ENCODE measurements at places on chromosomes 7 and 10.

GRCh38 chr10:43689618-43689954, 40.9 kb upstream of the ZNF32 start:
- no peak for DNase-seq

DNA sequence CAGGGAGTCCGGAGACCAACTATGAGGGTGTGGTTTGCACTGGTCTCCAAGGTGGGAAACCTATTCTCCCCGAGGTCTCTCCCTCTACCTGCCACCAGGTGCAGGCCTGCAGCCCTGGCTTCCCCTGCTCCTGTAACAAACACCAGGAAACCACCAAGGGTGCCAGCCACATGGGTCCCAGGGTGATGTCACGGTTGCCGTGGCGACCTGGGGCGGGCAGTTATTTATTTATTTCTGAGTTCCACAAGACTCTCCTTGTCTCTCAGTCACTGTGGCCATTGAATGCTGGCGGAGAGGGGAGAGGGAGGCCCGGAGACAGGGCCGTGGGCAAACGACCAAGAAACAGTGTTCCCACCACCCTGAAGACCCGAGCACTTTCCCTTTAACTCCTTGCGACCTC, 27.0 kb downstream of the MMD2 start:
- DNase-seq = no peak

GRCh38 chr7:93055543-93056107, 62.2 kb downstream of the SAMD9 start:
- DNase-seq = peak; percentile 90

GRCh38 chr7:12646139-12646538, 41.3 kb upstream of the ARL4A start:
- no peak for DNase-seq

DNA sequence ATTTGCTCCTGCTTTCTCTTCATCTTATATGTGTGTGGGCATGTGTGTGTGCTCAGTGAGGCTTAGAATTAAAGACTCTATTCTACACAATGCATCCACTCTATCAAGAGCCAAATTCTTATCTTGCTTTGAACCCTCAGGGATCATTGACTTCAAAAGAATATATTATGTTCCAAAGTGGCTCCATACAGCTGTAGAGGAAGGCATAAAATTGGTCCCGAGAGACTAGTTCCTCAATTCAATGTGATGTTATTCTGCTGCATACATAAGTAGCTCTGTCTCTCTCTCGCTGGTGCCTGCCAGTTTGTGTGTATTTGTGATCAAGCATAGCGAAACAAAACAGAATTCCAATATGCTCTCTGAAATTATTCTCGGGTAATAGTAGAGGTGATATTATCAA, 997.9 kb upstream of the POT1 start:
- DNase-seq = no peak

GRCh38 chr10:70981936-70982335, 93.6 kb upstream of the PCBD1 start:
- DNase-seq = no peak

GRCh38 chr10:79266543-79267312, 80.5 kb upstream of the PPIF start:
- DNase-seq = peak; percentile 86

DNA sequence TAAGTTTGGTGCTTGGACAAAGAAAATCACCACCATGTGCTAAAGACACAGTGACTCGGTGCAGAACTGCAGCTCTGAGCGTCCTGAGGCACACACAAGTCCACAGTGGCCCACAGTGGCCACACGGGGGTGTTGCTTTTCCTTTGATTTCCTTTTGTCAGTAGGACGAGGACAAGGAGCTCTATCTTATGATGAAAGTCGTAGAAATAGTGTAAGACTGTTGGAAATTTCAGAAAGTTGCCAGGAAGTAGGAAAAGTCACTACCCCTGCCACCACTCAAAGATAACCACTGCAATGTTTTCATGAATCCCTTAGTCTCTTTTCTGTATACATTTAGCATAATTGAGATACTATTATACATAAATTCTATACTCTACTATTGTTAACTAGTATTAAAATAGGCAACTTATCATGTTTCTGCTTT, 146.0 kb downstream of the TNS3 start:
- DNase-seq = peak; percentile 46

- DNase-seq = no peak
These were observed 428.6 kb upstream of the ADARB2 start for GRCh38 chr10:2165771-2166460.

- DNase-seq = no peak
These were observed 218.3 kb downstream of the JAZF1 start for GRCh38 chr7:27962273-27962672.

GRCh38 chr7:36116347-36117202, 36.5 kb upstream of the EEPD1 start:
- DNase-seq = no peak

DNA sequence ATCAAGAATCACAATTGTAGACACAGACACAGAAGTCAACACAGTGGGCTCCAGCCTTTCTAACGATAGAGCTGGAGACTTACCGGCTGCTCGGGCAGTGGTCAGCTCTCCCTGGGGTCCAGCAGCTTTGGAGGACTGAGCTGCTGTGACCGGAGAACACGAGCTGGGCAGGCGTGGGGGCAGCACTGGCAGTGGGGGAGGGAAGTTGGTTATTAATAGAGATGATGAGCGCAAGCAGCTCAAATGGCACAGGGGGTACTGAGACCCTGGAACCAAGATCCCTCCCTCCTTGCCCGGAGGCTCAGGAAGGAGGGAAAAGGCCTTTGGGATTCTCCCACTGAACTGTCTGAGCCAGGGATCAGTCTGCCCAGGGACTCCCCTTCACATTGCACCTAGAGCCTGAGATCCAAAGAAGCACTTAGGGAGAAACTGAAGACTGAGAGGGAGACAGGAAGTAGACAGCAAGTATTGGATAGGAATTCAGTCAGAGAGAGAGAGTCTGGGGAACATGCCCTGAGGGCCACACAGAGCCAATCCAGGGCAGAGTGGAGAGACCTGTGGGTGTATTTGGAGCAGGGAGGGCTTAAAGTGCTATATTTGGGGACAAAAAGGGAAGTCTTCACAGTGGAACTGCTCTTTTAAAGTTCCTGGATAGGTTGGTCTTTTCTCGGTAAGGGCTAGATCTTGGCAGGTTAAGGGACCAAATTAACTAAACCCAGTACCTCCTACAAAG, at the start of gene MYOZ1:
MYOZ1 (minus strand) TSS at position 147 of the 733 bp plus-strand sequence. CDS start 1,457 bp downstream, outside the sequence.
- peak; percentile 72 for DNase-seq

DNA sequence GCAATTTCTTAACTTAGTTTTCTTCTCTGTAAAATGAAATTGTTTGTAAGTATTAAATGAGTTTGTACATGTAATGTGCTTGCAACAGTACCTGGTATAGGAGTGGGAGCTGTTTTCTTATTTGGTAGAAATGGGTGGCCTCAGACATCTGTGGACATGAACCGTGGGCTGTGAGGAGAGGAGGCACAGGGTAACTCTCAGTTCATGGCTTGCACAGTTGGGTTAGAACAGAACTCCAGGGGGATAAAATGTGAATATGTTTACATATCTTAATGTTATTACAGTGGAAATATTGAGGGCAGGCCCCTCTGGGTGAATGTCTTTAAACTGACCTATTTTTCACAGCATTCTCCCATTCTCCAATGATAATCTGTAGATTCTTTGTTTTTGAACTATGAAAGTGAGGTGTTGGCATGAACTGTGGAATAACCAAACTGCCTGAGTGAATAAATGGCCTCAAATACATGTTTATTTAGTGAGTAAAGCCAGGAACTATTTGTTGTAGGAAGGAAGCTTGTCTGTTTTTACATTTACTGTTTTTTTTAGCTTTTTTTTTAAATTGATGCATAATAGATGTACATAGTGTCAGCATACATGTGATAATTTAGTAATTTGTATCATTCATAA, 2.6 kb downstream of the ABCA13 start:
- no peak for DNase-seq

GRCh38 chr10:98533746-98534445, 87.2 kb upstream of the HPS1 start:
- DNase-seq = no peak

DNA sequence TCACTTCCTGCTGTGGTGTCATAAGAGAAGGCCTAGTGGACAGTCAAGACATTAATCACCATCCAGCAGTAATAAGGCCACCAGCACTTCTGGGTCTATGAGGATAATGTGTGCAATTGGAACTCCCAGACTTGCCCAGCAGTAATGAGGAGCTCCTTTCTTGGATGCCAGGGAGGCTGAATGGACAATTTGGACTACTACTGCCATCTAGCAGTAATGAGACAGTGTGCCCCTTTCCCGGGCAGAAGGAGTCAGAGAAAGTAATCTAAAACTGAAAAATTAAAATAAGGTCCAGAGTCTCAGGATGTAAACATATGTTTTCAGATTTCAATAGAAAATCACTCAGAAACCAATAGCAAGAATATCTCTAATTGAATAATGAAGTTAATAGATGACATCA, 400.4 kb downstream of the CDC14C start:
- DNase-seq = no peak

DNA sequence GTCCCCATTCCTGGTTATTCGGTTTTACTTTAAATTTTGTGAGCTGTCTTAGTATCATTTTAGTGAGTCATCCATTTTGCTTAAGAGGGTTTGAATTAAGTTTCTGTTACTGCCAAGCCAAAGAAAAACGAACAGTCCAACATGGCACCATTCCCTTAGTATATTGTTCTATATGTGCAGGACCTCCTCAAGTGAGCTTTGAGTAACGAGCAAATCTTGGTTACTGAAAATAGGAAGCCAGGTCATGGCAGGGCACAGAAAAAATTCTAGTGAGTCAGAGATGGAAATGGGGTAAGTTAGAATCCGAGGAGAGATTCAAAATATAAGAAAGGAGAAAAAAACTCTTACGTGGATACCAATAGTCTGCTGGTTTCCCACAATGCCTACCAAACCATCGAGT, 292.9 kb downstream of the BAMBI start:
- DNase-seq = no peak

GRCh38 chr7:50607524-50608125, 42.4 kb upstream of the DDC start:
- no peak for DNase-seq

- no peak for DNase-seq
These were observed 259.4 kb downstream of the CAMK1D start for GRCh38 chr10:12608761-12609160.

DNA sequence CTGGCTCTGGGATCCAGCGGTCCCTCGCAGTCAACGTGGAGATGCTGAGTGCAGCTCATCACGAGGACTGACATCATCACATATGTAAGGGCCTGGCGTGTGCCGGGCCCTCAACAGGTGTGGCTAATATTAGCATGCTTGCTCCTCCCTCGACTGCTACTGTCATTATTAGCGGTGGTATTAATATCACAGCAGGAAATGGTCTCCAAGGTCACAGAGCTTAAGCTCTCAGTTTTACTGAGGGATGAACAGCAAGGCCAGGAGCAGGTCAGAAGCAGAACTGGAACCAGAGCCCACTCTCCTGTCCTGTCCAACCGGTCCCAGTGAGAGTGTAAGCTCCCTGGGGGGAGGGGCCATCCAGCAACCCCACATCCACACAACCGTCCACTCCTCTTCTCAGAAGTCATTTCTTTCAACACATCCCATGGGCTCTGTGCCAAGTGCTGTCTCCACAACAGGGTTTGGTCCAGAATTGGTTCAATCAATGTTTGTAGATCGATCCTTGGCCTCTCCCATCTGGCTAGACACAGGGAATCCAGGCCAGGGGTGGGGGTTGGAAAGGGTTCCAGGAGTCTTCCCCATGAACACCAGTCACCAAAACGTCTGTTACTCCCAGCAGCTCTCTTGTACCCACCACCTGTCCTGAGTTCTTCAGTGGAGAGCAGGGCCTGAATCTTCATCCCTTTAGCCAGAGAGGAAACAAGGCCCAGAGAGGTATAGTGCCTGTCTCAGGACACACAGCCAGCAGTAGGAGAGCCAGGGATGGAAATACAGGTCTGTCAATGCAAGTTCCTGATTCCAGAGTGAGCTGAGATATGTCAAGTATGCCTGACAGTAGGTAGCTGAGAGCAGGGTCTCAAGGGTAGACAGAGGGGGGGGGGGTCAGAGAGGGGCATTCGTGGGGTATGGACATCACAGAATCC, 45.3 kb upstream of the ZMIZ1 start:
- no peak for DNase-seq

- DNase-seq = no peak
These were observed 79.1 kb downstream of the AASS start for GRCh38 chr7:122064971-122065370.

DNA sequence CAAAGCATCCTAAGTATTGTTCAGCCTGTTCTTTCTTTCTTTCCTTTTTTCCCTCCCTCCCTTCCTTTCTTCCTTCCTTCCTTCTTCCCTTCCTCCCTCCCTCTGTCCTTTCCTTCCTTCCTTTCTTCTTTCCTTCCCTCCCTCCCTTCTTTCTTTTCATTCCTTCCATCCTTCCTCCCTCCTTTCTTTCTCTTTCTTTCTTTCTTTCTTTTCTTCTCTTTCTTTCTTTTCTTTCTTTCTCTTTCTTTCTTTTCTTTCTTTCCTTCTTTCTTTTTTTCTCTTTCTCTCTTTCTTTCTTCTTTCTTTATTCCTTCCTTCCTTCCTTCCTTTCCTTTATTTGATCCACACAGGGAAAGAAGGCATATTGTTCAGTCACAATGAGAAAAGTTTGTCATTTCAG, 21.2 kb downstream of the PNLIP start:
- DNase-seq = no peak

- DNase-seq = peak; percentile 18
These were observed 37.7 kb upstream of the LRGUK start for GRCh38 chr7:134089446-134089845.

- DNase-seq = peak; percentile 23
These were observed 18.7 kb upstream of the ARHGAP12 start for GRCh38 chr10:31947144-31947926.

DNA sequence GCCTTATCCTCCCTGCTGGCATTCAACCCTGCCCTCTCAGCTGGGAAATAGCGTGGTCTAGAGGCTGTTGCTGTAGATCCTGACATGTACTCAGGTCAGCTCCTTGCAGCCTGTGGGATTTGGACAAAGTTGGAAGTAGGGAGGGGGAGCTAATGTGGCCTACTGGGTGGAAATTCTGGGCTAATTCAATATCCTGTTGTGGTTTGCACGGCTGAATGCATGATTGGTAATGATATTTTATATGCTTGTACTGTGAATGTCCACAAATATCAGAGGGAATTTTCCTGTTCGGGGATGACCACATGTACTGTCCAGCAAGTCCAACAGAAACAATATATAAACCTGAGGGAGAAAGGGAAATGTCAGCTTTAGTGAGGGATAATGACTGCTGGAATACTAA, 22.1 kb upstream of the NPVF start:
- DNase-seq = no peak

DNA sequence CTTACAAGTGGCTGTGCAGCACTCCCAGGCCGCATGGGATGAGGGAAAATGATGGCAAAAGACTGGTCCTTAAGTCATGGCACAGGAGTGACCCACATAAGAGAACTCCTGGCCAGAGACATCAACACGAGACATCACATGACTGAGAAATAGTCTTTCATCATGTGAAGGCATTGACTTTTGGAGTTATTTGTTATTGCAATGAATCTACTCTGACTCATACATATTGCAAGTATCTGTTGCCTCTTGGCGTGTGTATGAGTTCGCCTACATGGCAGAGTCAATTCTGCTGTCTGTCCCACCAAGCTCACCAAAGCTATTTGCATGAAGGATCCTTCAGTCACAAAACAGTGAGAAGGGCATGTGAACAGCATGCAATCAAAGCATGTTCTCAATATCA, 59.7 kb upstream of the HABP2 start:
- DNase-seq = no peak
